ENCODE measurements at places on chromosomes 6 and 20.

GRCh38 chr20:43955062-43955749 is 40.6 kb downstream of the TOX2 start:
- DNase-seq: peak; percentile 10

DNA sequence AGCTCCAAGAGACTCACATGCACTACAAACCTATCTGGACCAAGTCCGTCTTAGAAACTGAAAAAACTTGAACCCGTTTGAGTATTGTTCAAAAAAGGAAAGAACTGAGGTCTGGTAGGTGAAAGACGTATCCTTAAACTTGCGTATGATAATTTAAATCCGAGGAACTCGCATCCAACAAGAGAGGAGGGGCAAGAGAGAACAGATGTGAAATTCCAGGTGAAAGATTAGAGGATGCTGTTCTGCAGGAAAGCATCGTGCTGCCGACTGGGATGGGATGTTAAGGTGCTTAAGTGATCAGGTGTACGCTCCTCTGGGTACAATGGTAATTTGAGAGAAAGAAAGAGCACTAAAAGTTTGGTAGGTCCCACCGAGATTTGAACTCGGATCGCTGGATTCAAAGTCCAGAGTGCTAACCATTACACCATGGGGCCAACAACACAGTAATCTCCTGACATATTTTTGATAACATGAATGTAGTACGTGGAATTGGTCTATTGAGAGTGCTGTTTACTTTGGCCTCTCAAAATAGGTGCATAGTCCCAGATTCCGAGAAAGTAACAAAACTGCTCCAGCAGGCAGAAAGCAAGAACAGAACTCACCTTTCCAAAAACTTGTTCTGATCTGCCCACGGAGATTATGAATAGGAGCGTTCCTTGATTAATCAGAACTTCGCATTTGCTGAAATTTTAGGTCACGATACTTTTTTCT is 53.5 kb upstream of the BTN3A2 start:
- peak; percentile 24 for DNase-seq

- DNase-seq: no peak
Measured at GRCh38 chr6:122758927-122759334, 20.6 kb upstream of the FABP7 start.

DNA sequence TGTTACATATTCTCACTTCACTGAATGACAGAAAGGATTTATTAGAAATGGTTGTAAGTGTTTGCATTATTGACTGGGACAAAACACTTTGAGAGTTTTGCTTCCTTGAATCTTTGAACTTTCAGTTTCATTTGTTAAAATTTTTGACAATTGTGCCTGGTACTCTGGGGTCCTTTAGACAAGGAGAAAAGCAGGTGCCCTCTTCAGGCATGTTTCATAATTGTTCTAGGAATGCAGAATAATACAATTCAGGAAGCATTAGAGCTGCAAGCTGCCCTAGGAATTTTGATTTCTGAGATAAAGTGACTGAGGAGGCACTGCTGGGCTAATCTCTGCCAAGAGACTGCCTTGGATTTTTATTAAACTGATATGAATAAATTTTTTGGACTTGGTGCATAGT is 49.7 kb downstream of the TOP1 start:
- DNase-seq: peak; percentile 29

GRCh38 chr6:11706171-11706570 is 72.4 kb downstream of the ADTRP start:
- DNase-seq: no peak

- DNase-seq: no peak
Measured at GRCh38 chr6:34457382-34457741, 8.5 kb upstream of the PACSIN1 start.

DNA sequence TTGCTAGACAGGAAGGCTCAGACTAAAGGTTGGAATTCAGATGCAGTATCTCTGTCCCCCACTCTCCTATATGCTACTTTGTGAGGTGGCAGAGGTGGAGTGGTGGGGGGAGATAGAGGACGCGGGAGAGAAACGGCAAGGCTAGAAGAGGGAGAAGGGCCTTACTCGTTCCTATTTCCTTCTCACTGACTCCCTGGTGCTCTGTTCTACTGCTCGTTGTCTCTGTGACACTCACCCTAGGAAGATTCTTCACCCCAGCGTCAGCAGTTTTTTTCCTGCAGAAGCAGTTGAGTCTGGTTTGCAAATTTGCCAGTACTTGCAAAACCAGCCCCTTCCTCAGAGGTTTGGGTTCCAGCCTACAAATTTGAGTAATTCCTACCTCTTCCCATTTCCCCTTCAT is 801.1 kb upstream of the SLC35B3 start:
- no peak for DNase-seq
